Dermis blood vessel endothelial cell (primary cell): ENCODE measurements at places on chromosomes 7 and 10. TPM values are rescaled to one million over a fixed set of nuclear protein-coding genes. Genes with fewer than 3 reads are reported as not detected.

CAMK2G gene
- total RNA-seq = 27.9 and 35.1 TPM in 2 replicates

GRCh38 chr10:9081961-9082360, 1027.5 kb downstream of the GATA3 start:
- no peak for DNase-seq

POP7 gene
- 28.1 and 34.2 TPM in 2 replicates for total RNA-seq

DNA sequence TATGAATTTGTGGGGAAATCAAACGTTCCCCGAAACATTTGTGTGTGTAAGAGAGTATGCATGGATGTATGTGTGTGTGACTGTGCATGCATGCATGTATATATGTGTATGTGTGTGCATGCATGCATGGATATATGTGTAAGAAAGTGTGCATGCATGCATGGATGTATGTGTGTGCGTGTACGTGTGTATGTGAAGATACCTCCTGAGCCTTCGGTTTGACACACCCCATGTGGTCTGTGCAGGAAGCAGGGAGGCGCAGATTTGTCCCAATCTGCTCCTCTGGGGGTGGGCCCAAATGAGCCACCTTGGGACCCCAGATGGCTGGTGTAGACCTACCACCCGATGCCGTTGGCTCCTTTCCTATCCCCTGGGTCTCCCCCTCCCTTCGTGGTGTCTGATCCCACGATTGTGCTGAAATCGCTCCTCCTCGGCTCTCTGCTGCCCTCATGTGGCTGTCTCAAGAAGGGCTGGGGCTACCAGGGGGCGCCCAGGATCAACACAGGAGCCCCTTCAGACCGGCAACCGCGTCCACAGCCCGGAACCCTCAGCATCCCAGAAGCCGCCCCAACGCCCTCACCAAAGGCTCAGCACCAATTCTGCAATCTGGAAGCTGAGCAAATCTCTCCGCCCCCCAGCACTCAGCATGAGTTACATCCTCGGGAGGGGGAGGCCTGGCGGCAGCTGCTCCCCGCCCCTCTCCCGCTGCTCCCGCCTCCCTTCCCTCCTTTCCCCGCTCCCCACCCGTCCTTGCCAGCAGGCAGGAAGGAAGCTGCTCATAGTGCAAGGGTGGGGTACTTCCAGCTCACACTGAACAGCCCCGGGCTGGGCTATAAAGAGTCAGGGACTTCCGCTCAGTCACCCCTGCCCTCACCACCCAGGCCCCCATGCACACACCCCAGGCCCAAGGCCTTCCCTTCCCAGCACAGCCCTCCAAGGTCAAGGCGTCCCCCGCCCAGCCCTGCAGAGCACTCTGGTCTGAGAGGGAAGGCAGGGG, 2.3 kb upstream of the NOS3 start:
- DNase-seq = peak; percentile 78

GRCh38 chr10:112907893-112908292, 42.2 kb upstream of the TCF7L2 start:
- no peak for DNase-seq

EGFR gene
- 0.56 and 0.85 TPM in 2 replicates for total RNA-seq

DNA sequence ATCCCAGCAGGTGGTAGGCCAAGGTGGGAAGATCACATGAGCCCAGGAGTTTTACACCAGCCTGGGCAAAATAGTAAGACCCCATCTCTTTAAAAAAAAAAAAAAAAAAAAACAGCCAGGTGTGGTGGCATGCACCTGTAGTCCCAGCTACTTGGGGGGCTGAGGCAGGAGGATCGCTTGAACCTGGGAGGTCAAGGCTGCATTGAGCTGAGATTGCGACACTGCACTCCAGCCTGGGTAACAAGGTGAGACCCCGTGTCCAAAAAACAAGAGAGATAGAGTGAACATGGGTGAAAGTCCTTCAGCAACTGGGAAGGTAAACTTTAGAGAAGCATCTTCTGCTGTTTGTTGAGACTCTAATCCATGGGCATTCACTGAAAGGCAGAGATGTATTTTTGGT, 6.3 kb upstream of the LAMTOR4 start:
- no peak for DNase-seq

DNA sequence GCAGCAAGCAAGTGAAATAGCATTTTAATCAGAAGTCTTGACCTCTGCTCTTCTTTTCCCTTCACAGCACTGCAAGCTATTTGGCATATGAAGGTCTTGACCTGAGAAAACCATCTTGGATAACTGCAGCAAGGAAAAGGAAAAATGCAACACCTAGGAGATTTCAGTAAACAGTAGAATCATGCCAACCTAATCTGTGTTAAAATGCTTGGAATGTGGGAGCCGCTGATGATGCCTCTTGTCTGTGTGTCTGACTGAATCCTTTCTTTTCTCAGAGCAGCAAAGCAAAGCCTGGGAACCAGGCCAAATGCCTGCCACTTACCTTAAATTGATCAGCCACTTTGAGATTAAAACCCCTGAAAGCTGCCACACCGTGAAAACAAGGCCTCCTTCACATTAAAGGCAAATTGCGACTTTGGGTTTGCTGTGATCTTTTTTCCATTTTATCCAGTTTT, 80.4 kb upstream of the CDK6 start:
- no peak for DNase-seq

SLC26A4 gene
- total RNA-seq = 8.0 and 9.4 TPM in 2 replicates

CUBN gene
- total RNA-seq = 6.1 and 27.5 TPM in 2 replicates

- no peak for DNase-seq
These were observed 53.5 kb upstream of the AGBL3 start for GRCh38 chr7:134932707-134933370.

DNA sequence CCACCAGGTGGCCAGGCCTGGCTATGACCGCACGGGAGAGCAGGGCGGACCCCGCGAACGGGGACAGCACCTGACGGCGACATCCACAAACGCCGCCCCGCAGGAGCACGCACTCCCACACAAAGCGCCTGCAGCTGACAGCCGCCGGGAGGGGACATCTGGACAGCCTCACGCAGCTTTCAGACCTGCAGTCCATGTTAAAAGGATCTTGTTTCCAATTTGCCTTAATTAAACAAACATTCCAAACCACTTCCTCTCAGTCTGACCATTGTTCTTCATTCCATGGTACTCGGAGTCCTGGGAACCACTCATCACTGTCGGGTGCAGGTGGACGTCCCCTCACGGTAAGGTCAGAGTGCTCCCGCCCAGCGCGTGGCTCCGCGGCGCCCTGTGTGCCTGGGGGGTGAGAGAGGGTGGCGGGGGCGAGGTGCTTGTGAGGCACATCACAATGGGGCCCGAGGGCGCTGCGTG, 5.9 kb upstream of the GPER1 start:
- peak; percentile 75 for DNase-seq

GRCh38 chr10:97185326-97186058, at the start of gene SLIT1:
SLIT1 (minus strand) TSS chr10:97185959; CDS start chr10:97185674, 285 bp downstream.
- DNase-seq = no peak

DNA sequence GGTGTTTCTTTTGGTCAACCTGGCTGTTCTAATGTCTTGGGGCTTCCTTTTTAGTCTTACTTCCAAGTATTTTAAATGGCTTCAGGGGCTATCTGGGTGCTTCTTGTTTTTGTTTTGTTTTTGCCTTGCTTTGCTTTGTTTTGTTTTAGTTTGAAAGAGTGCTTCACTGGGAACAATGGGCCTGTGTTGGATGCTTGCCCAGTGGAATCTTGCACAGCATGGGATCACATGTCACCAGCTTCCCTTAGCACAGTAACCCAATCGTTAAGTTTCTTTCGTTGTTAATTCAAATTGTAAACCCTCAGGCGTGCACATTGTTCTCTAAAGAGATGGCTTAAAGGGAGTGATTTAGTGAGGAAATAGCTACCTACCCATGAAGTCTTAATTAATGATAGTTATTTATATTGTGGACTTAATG, 8.9 kb downstream of the COL17A1 start:
- DNase-seq = peak; percentile 98

DNA sequence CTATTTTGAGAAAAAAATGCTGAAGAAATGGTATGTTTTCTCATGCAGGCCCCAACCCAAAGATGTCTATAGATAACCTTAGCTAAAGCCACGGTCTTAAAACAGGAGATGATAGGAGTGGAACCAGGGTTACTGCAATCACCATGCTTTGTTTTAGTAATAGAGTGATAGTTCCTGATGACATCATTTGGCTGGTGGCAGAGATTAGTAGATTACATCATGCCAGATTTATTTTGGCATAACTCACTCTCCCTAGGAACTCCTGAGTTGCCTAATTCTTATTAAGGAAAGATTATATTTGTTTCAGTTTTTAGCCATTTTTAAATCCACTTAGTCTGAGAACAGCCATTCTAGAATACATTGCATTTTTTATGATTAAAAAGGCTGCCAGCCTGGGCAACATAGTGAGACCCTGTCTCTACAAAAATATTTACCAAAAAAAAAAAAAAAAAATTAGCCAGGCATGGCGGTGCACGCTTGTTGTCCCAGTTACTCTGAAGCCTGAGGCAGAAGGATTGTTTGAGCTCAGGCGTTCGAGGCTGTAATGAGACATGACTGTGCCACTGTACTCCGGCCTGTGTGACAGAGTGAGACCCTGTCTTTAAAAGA, 17.8 kb downstream of the ENO4 start:
- DNase-seq = no peak

LRRTM3 gene
- not detected in 2 replicates for total RNA-seq

TRIM56 gene
- total RNA-seq = 19.6 and 28.0 TPM in 2 replicates

CDNF gene
- 0.56 and 1.9 TPM in 2 replicates for total RNA-seq

GCK gene
- total RNA-seq = 0.23 TPM in 1 of 2 replicates, not detected in the other
